ENCODE measurements at places on chromosomes 7 and 10.

DNA sequence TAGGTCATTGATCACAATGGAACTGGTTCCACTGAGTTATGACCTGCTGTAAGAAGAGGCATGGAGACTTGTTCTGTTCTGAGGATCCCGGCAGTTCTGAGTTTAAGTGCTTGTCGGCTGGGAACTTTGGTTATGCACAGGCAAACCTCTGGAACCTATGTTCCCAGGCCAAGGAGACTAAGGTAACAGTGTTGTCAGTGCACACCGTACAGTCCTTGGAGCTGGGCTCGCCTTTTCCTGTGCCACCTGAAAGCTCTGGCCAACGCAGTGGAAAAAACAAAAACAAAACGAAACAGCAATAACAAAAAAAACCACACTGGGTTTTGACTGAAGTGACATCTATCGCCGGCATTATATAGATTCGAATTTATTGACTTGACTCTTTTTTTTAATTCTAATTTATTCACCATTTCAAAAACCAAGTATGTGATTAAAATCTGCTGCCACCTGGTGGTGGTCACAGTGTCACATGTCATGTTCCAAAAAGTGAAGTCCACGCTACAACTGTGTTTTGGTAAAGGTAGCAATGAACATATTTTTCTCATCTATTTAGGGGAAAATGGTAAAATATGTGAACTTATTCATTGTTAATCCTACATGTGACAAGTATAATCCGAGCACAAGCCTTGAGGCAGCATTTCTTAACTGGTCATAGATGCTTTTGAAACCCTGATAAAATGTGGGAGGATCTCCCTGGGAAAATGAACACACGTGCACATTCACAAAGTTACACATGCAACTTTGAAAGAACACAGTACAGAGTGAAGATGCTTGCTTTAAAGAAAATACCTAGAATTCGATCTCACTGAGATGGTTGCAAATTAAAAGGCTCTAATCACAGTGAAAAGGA lies 113.8 kb upstream of the PPP2R2D start:
- no peak for DNase-seq

DNA sequence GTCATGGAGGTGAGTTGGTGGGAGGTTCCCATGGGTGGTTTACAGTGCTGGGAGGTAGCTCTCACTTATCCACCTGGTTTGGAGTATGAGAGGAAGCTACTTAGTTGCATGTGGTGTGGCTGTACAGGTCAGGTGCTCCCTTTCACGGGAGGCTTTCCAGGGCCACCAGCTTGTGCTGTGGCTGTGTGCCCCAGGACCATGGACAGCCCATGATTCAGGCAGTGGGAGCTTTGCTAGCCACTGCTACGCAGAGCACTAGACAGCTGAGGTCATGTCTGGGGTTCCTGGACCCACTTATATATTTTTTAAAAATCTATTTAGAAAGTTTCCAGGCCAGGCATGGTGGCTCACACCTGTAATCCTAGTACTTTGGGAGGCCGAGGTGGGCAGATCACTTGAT lies 42.5 kb upstream of the KCNMA1 start:
- no peak for DNase-seq

GRCh38 chr7:122309421-122309820 lies 4.9 kb upstream of the FEZF1 start:
- DNase-seq, result no peak

DNA sequence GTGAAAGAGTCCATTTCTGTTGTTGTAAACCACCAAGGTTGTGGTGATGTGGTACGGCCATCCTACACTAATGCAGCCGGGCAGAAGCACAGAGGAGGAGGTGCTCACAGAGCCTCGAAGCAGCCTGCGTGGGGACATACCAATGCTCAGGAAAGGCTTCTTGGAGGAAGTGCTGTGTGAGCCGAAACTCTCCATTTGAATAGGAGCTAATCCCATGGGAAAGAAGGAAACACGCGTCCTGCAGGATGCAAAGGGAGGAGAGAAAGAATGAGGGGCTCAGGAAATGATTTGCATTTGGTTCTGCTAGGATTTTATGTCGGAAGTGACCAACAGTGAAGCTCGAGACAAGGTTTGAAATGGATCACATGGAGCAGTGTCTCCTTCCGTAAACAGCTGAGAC lies 477.9 kb upstream of the ANKRD30A start:
- peak; percentile 7 for DNase-seq

DNA sequence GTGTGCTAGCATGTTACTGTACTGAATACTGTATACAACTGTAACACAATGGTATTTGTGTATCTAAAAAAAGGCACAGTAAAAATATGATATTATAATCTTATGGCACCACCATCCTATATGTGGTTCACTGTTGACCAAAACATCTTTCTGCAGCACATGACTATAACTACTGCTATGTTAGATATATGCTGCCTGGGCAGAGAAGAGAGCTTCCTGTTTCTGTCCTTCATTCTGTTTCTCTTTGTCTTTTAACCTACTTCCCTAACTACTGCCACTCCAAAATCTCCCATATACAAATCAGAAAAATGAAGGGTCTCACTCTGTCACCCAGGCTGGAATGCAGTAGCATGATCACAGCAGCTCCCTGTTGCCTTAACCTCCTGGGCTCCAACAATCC lies 8.8 kb upstream of the FGL2 start:
- DNase-seq, result no peak

- DNase-seq, result no peak
Observed at GRCh38 chr7:150408393-150409299, 29.5 kb downstream of the ZNF775 start.

DNA sequence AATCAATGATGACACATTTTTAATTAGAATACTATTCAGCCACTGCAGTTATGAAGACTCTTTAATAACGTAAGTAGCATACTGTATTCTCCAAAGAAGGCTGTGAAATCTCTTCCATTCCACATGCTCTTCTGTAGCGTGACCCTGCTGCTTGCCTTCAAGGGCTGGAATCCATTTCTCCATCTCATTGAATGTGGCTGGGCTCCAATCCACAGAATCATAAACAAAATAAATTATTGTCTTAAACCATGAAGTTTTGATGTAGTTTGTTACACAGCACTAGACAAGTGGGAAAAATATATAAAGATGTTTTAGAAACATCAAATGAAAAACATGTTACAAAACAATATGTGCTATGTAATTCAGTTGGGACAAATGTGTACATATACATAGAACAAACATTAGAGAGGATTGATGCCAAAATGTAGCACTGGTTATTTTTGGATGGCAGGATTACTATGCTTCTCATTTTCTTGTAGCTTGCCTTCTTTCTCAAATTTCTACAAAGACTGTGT lies 410.8 kb upstream of the PODXL start:
- DNase-seq, result no peak

DNA sequence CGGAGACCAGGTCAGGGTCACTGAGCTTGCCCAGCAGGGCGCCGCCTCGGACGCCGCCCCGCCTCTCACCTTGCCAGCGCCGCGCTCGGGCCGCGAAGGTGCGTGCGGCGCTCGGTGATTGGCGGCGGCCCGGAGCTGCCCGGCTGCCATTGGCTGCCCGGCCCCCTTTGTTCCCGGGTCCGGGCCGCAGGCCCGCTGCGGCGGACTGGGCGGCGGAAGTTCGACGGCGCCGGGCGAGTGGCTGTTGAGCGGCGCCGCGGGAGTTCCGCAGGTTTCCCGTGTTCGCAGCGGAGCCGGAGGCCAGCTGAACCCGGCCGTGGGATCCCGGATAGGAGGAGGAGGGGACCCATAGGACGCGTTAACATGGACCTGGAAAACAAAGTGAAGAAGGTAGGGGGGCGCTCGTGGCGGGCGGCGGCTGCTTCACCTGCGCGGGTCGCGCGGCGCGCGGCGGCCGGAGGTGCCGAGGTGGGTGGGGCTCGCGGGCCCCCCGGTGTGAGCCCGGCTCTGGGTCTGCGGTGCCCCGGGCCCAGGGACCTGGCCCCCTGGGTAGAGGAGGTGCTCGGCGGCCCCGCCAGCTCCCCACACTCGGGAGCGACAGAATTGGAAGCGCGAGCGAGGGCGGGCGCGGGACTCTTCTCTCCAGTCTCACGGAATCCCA lies at the start of gene TES:
Gene TES, plus strand, starts transcription at position 195 of the 661 bp plus-strand sequence. Its CDS starts 169 bp downstream, at position 364.
- DNase-seq, result peak; percentile 95

GRCh38 chr10:87552248-87552929 lies 47.7 kb downstream of the MINPP1 start:
- no peak for DNase-seq

GRCh38 chr10:122161795-122162194 lies 109.3 kb upstream of the BTBD16 start:
- no peak for DNase-seq

GRCh38 chr7:102912742-102913141 lies at the start of gene LRRC17:
LRRC17 (plus strand) TSS chr7:102913000; CDS start chr7:102933914, 20,914 bp downstream.
- DNase-seq, result peak; percentile 56

GRCh38 chr10:110346914-110347313 lies 42.2 kb upstream of the SMNDC1 start:
- DNase-seq, result no peak

- DNase-seq, result no peak
Observed at GRCh38 chr10:8312781-8313180, 258.3 kb downstream of the GATA3 start.

- DNase-seq, result no peak
Observed at GRCh38 chr7:137519947-137520346, 176.4 kb upstream of the PTN start.

DNA sequence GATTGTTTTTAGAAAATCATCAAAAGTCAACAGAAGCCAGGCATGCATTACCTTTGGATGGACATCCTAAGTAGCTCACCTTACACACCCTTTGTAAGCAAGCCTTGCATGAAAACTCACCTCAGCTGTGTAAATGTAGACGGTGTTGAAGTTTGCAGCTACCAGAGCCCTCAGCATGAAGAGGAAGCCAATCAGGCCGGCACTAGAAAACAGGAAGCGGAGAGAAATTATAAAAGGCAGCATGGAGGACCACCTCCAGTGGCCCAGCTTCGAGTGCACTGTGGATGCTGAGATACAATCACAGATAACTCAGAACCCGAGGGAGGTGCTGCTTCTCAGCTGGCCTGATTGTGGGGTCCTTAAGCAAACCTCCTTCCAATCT lies 75.3 kb downstream of the SVOPL start:
- DNase-seq, result no peak

GRCh38 chr7:126656165-126656564 lies 596.6 kb downstream of the GRM8 start:
- DNase-seq, result peak; percentile 14

- DNase-seq, result no peak
Observed at GRCh38 chr7:113093561-113093960, 6.9 kb upstream of the GPR85 start.

- no peak for DNase-seq
Observed at GRCh38 chr7:45598886-45599520, 24.8 kb downstream of the ADCY1 start.

DNA sequence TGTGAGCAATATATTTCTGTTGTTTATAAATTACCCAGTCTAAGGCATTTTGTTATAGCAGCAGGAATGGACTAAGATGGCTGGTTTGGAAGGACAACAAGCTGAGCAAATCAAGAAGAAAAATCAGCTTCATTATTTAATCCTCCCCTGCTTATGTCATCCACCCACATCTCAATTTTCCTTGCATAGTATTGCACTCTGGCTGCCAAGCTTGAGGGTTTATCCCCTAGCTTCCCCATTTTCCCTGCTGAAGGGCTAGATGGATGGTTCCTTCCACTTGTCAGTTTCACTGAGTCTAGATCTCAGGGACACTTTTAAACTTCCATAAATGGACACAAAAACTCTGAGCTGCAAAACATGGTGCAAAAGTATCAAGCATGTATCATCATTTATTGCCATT lies 75.2 kb upstream of the LAMB4 start:
- no peak for DNase-seq

DNA sequence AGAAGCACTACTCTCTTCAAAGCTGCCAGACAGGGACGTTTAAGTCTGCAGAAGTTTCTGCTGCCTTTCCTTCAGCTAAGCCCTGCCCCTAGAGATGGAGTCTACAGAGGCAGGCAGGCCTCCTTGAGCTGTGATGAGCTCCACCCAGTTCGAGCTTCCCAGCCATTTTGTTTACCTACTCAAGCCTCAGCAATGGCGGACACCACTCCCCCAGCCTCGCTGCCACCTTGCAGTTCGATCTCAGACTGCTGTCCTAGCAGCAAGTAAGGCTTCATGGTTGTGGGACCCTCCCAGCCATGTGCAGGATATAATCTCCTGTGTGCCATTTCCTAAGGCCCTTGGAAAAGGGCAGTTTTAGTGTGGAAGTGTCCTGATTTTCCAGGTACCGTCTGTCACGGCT lies 74.3 kb downstream of the TMEM26 start:
- DNase-seq, result no peak

DNA sequence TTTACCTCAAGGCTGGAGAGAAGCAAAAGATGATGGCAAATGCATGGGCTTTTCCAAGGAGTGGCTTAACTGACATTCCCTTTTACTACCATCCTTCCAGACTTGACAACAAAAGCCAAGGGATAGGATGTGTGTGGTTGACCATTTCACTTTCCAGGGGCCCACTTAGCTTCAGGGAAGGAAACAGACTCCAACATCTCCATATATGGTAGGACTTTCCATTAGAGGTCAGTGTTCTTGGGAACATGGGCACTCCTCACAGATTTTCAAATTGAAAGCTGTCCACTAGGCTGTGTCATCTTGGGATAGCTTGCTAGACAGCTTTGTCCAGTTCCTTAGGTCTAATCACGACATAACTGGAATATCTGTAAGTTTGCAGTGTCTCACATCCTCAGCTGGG lies 118.1 kb upstream of the NAMPT start:
- DNase-seq, result no peak

DNA sequence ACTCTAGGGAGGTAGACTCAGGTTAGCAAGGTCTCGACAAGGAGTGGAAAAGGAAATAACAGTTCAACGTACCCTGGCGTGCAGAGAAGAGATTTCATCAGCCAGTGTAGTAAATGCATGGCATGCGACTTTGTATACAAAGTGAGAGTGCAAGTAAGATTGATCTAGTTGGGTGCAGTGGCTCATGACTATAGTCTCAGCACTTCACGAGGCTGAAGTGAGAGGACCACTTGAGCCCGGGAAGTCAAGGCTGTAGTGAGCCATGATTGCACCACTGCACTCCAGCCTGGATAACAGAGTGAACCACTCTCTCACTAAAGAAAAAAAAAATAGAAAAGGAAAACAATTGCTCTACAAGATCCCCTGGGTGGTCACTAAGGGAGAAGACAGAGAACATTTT lies 528.6 kb downstream of the SORCS1 start:
- DNase-seq, result no peak

DNA sequence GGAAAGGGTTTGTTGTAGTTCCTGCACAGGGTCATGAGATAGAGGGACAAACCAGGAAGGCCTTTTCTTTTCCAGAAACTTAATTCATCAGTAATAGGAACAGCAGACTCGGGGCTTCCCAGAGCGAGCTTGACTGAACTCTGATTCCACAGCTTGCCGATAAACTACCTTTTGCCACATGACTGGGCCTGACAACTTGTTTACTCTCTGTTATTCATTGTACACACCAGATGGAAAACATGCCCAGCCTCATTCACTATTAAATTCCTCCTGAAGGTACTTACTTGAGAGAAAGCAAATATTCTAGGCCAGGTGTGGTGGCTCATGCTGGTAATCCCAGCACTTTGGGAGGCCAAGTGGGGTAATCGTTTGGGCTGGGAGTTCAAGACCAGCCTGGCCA lies 77.1 kb upstream of the FGFR2 start:
- no peak for DNase-seq

Measured in iPS-NIHi11 (cell line).